ENCODE measurements at places on chromosomes 6 and 20.

- no peak for DNase-seq
Measured at GRCh38 chr20:9600562-9600961, 86.2 kb downstream of the LAMP5 start.

DNA sequence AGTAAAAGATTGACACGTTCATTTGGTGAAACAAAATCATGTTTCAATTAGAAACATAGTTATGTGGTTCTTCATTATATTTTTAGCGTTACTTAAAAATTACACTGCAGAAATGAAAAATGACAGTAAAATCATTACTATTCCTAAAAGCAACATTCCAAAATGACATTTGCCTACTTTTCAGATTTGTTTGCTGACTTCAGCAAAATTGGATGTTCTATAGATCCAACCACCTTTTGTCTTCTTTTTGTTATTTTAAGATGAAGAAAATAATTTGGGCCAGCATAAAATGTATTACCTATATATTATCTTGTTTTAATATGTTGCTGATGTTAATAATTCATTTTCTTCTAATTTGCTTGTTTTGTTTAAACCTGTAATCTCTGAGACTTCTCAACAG is 30.5 kb downstream of the STXBP5 start:
- DNase-seq, result no peak

DNA sequence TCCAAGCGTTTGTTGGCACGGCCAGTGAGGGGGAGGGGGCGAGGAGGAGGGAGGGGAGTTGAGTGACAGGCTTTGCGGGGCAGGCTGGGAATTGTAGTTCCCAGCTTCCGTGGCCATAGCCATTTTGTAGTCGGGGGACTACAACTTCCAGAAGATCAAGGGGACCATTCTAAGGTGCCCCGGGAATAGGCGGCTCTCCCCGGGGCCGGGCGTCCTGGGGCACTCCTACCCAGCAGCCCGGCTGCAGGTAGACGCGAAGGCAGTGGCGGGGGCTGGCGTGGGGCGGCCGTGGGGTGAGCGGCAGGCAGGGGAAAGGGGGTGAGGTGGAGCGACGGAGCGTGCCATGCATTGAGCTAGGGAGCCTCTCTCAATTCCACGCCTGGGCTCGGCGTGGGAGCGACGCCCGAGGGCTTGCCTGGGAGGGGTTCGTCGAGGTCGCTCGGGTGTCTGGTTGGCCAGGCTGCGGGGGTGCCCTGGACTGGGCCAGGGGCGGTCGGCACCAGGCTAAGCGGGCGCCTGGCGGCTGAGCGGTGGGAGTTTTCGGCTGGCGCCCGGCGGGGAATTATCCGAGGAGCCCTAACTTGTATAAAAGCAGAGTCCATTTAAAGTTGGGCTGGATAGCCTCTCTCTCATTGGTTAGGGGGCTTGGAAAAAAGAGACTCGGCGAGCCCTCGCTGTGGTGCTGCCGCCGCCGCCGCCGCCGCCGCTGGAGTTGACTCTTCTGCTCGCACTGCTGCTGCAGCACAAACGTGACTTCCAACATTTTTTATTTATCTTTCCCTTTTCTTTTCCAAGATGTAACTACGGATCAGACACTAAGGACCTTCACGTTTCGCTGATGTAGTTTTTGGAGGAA is at the start of gene JARID2:
Gene JARID2 (plus strand): TSS at position 709 of the 856 bp plus-strand sequence. CDS start 471 bp downstream, outside the sequence.
- DNase-seq, result peak; percentile 92

DNA sequence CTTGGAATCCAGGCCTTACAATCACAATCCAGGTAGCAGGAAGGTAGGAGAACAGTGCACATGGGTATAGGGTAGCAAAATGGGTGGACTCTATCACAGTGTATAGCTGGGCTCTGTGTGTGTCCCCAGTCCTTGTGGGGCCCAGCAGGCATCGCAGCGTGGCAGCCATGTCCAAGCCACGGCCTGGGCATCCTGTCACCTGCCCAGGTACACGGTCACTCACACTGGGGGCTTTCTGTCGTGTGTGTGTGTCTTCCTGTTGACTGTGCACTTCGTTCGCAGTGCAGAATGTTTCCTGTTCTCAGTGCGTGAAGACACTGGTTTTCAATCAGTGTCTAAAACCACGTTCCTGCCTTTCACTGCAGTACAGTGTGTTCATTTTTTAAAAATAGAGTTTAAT is 523.2 kb upstream of the JARID2 start:
- no peak for DNase-seq

- DNase-seq, result no peak
Measured at GRCh38 chr20:54122189-54122588, 51.6 kb downstream of the CYP24A1 start.

GRCh38 chr20:63737695-63737944 is 1.2 kb downstream of the LIME1 start:
- no peak for DNase-seq

DNA sequence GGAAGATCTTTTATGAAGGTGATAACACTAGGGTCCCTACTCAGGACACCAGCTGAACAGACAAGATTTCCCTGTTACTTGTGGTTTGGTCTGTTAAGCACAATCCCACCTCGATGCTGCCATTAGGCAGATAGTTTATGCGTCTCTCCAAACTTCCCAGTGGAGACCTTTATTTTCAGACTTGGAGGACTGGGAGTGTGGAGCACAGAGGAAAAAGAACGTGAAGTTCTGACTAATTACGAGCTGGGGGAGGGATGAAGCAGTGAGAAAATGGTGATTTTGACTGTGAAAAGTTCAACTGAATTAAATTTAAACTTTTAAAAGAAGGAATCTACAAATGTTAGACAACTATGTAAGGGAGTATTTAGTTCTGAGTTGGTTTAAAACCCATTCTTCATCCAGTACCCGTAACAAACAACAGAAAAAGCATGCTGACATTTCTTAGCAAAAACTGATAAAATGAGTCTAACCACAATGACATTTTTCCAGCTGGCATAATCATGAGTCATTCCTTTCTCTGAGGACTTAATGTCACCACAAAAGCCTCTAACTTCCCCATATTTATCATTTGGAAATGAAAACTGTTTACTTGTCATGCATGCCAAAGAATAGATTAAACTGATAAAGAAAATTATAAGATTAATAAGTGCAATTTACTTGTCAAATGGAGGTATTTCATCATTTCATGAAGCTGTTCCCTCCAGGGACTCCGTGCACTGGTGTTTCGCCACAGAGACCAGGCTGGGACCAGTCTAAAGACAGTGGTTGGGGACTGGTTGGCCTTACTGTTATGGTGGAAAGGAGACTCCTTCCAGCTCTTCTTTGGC is 113.3 kb upstream of the SSTR4 start:
- no peak for DNase-seq

DNA sequence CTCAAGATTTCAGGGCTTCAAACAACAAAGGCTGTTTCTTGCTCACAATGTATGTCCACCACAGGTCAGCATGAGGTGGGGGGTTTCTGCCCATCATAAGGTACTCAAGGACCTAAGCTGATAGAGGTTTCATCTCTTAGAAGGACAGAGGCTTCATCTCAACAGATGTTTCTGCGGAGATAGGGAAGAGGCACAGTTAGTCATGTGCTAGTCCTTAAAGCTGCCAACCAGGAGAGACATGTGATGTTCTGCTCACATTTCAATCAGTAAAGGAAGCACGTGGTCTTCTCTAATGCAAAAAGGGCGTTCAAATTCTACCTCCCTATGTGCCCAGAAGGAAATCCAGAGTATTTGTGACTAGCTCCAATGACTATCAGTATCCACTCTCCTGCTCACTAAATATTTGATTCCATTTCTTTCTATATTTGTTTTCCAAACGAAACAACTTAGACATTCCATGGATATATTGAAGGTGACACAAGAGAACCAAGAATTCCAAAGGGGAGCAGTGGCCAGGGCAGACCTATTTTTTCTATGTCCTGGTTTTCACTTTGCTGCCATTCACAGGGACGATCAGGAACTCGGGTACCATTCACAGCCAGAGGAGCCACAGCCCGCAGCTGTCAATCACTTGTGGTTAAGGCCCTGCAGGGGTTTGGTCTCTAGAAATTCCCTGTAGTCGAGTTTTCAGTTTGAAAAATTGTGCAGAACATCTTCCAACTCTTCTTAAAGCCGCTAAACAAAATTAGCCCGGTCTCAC is 173.2 kb upstream of the FOXA2 start:
- DNase-seq, result no peak
